ENCODE measurements at places on chromosomes 6 and 20.

DNA sequence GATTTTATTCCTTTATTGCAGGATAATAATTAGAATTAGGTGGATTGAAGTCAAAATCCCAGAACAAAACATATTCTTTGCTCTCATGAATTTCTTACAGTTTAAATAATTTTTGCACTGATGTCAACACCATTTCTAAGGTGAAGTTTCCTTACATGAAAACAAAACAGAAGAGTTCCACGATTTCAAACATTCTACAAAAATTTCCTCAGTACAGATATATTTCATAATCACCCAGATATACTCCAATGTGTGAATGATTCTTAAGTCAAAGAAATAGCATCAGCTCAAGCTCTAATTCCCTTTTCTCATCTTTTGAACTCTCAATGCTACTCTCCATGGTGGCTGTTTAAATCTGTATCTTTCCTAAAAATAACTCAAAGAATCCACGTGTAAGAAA lies 39.5 kb upstream of the THBS2 start:
- H3K27ac ChIP-seq: no peak overlapping the region
- no peak overlapping the region for H3K4me3 ChIP-seq
- no peak for DNase-seq
- H3K27me3 ChIP-seq: no peaks in the 10 kb centered on the region

DNA sequence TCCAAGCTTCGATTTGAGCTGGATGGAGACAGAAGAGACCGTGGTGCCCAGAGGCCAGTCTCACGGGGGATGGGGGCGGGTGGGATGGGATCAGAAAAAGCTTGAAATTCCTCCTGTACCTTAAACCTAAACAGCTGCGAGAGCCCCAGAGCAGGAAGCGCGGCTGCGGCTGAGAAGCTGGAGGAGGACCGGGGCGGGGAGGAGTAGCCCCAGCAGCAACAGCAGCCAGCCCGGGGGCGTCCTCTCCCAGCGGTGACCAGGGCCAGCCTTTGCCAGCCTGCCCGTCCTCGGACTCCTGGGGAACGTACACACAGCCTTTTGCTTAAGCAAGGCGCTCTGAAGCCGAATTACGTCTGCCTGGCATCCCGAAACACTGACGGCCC lies 17.4 kb upstream of the PRDM13 start:
- H3K36me3 ChIP-seq: no peaks in the 10 kb centered on the region
- no peak for DNase-seq
- H3K4me3 ChIP-seq: peak overlapping the region; percentile 50
- no peaks in the 10 kb centered on the region for H3K4me1 ChIP-seq

DNA sequence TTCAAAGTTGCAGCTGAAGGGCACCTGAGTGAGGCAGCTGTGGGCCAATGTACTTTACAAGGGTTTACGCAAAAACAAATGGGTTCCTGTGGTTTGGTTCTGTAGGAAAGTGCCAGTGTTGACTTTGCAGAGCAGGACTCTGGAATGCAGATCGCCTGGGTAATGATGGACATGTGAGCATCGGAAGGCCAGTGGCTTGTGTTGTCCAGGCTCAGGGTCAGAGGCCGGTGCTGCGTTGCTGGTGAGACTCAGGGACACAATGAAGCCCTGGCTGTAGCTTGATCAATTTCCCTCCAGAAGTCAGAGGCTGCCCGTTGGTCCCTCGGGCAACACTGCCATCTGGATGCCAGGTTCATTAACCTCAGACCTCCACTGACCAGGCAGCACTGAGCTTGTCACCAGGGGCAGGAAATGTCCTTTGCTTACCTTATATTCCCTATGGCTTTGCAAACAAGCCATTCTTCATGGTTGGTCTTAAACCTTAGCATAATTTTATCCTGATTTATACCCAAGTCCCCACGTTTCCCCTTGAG lies 753.4 kb downstream of the QKI start:
- H3K27me3 ChIP-seq: no peaks in the 10 kb centered on the region
- no peaks in the 10 kb centered on the region for H3K36me3 ChIP-seq
- H3K27ac ChIP-seq: no peak overlapping the region
- H3K4me3 ChIP-seq: no peak overlapping the region
- H3K4me1 ChIP-seq: no peaks in the 10 kb centered on the region

GRCh38 chr6:146999766-147000165 lies 204.5 kb upstream of the STXBP5 start:
- no peak overlapping the region for H3K4me3 ChIP-seq
- H3K27me3 ChIP-seq: no peaks in the 10 kb centered on the region
- H3K27ac ChIP-seq: no peak overlapping the region
- no peaks in the 10 kb centered on the region for H3K36me3 ChIP-seq
- H3K4me1 ChIP-seq: no peaks in the 10 kb centered on the region

- H3K4me1 ChIP-seq: no peaks in the 10 kb centered on the region
- H3K36me3 ChIP-seq: no peaks in the 10 kb centered on the region
- H3K27ac ChIP-seq: no peak overlapping the region
- no peak overlapping the region for H3K4me3 ChIP-seq
- DNase-seq: no peak
Measured at GRCh38 chr6:1667012-1667804, 57.5 kb downstream of the FOXC1 start.

DNA sequence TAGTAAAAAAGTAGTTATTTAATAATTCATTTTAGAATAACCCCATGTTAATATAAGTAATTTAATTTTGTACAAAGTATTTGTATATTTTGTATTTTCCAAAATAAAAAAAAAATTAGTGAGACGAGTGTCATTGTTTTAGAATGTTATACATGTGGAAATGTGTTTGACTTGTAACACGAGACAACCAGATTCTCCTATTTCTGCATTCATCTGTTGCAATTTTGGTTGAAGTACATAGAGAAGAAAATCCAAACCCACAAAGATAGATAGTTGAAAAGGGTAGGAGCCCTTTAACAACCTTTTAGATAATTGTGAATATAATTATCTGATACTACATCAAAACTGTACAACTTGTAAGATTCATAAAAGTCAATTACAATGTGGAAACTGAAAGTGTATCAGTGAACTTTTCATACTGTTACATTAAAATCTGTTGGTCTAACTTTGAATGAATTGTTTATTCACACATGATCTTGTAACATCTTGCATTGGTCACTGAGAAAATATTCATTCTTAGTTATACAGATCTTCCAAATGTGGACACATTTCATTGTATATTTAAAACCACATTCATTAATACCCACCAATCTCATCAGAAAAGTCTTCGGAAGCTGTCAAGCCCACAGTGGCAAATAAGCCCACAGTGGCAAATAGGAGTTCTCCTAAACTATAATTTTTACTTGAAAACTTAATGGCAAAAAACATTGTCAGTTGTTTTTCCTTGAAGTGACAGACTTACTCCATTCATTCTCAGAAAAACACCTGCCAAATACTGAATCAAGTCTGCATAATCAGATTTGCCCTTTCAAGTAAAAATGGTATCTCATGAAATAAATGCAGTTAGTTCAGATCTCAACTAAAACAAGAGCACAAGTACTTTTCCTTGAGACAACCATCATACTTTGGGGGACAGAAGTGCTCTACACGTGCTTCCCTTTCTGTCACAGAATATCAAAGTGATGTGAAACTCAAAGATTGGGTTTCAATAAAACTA lies 52.8 kb downstream of the FKBP5 start:
- no peak for DNase-seq
- H3K36me3 ChIP-seq: no peaks in the 10 kb centered on the region
- H3K27me3 ChIP-seq: no peaks in the 10 kb centered on the region
- H3K4me1 ChIP-seq: no peaks in the 10 kb centered on the region
- no peak overlapping the region for H3K4me3 ChIP-seq

DNA sequence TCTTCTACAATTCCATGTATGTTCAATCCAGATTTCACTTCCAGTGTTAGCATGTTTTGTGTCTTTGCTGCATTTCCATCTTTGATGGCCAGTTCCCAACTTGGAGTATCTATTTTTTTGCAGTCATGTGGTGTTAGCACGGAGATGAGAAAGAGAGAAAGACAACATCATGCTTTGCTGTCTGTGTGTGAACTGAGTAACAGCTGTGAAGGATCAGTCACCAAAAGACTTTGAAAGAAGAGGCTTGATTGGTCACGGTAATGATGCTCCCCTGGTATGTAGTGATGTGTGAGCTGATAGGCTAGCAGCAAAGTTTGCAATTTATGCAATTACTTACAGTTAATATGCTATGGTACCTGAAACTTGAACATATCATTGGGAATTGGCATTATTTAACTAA lies 731.3 kb upstream of the NRSN1 start:
- no peaks in the 10 kb centered on the region for H3K4me1 ChIP-seq
- no peaks in the 10 kb centered on the region for H3K27me3 ChIP-seq
- no peaks in the 10 kb centered on the region for H3K36me3 ChIP-seq
- no peak for DNase-seq
- H3K27ac ChIP-seq: no peak overlapping the region

DNA sequence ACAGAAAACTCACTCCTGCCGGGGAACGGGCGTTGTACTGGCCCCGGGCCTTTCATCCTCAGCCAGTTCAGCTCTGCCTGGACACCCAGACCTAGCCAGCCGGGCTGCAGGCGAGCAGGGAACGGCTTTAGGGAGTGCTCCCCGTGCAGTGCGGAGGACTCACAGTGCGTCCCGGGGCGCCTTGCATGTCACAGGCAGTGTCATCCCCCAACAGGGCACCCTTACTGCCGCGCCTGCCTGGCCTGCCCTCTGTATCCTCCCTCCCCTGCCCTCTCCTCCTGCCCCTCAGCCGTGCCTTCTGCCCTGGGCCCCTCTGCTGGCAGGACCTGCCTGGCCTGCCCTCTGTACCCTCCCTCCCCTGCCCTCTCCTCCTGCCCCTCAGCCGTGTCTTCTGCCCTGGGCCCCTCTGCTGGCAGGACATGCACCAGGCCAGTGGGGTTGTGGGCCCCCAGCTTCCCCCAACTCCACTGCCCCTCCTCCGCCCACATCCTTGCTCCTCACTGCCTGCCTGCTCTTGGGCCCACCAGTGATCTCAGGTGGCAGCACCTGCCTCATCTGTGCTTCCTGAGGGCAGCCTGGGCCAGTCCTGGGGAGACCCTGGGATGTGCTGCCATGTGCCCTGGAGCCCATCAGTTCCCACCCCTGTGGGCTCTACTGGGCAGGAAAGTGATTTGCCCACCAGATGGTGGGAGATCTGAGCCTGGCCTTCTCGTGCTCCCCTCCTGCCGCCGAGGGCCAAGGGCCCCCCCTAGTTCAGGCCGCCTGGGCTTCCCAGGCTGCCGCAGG lies 43.0 kb downstream of the PYGB start:
- H3K4me3 ChIP-seq: no peak overlapping the region
- no peaks in the 10 kb centered on the region for H3K4me1 ChIP-seq
- peaks cover 25% of the 10 kb centered on the region for H3K36me3 ChIP-seq

DNA sequence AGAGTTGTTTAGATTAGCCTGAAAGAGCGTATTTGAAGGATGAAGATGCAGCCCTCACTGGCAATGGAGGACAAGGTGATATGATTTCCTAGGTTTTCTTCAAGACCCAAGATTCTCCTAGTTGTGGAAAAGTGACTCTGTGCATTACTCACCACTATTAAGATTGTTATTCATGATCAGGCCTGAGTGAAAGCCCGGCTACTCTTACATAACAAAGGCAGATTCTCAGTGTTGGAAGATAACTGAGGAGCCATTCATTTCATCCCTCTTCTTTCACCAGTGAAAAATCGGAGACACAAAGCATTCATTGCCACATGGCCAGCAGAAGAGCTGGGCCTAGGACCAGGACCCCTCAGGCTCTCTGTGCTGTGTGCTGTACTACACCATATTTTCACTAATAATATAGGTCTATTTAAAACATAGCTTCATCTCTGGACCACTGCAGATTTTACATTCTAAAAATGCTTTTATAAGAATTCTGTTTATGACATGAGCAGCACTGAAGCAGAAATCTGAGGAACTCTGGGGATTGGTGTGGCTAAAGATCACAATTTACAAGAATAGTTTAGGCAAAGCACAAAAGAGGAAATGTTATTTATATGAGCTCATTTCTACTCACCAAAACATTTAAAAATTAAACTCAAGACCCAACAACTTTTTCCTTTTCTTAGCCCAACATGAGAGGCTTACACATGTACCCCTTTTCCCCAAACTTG lies 181.9 kb upstream of the CCN2 start:
- H3K27me3 ChIP-seq: no peaks in the 10 kb centered on the region
- no peak for DNase-seq
- no peak overlapping the region for H3K4me3 ChIP-seq
- no peaks in the 10 kb centered on the region for H3K36me3 ChIP-seq
- peak overlapping the region; percentile 46 for H3K27ac ChIP-seq
- H3K4me1 ChIP-seq: no peaks in the 10 kb centered on the region

- H3K27me3 ChIP-seq: no peaks in the 10 kb centered on the region
- H3K4me1 ChIP-seq: no peaks in the 10 kb centered on the region
- no peaks in the 10 kb centered on the region for H3K36me3 ChIP-seq
- H3K4me3 ChIP-seq: no peak overlapping the region
- no peak overlapping the region for H3K27ac ChIP-seq
- DNase-seq: no peak
Measured at GRCh38 chr6:55825402-55826051, 49.9 kb downstream of the BMP5 start.

DNA sequence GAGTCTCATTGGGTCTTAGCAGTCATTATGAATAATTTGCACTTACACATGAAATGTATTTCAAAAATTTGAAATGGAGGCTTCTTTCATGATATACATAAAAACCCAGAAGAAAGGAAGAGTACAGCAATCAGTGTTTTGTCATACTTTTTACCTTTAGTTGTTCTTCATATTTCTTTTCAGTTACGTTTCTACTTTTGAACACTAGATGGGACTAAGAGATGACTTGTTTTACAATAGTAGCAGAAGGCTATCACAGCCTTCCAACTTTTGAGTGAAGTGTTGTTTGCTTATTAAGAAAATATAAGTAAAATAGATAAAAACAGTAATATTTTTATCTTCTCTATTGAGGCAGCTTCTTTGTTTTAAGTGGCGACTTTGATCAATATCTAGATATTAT lies 58.1 kb downstream of the L3MBTL3 start:
- no peaks in the 10 kb centered on the region for H3K27me3 ChIP-seq
- no peak overlapping the region for H3K4me3 ChIP-seq
- DNase-seq: no peak
- no peak overlapping the region for H3K27ac ChIP-seq
- H3K36me3 ChIP-seq: no peaks in the 10 kb centered on the region
- no peaks in the 10 kb centered on the region for H3K4me1 ChIP-seq

GRCh38 chr20:4454111-4454510 lies 267.6 kb upstream of the PRND start:
- H3K4me1 ChIP-seq: no peaks in the 10 kb centered on the region
- no peak for DNase-seq
- no peaks in the 10 kb centered on the region for H3K36me3 ChIP-seq
- H3K4me3 ChIP-seq: no peak overlapping the region
- no peaks in the 10 kb centered on the region for H3K27me3 ChIP-seq

DNA sequence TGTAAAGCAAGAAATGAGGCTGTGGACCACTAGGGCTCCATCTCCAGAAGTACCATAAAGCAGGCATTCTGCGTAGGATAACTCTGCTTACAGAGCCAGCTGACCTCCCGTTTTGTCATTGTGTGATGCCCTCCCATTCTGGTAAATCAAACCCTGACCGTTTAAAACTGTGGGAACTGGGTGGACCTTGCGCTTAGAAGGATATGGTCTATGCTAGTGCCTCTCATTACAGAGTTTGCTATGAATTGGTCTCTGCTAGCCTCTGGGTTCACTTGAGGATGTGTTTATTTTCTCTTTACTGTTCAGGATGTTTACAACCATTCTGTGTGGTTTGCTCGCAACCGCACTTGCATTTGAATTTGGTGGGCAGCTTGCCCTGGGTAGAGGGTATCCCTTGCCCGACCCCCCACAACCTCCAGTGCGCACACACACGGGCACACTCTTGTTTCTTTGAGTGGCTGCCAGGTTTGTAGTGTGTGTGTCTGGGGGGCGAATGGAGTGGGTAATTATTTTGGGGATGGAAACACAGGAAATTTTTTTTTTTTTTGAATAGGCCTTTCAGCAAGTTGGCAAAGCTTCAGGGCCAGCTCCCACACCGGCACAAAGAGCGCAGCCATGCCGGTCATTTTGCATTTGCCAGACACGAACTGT lies 198.3 kb downstream of the JARID2 start:
- no peaks in the 10 kb centered on the region for H3K36me3 ChIP-seq
- H3K27ac ChIP-seq: no peak overlapping the region
- DNase-seq: no peak
- no peaks in the 10 kb centered on the region for H3K4me1 ChIP-seq
